GM04504 (cell line): ENCODE measurements at places on chromosomes 1 and 21.

GRCh38 chr1:247431643-247432042 lies 15.7 kb downstream of the NLRP3 start:
- DNase-seq, result no peak

DNA sequence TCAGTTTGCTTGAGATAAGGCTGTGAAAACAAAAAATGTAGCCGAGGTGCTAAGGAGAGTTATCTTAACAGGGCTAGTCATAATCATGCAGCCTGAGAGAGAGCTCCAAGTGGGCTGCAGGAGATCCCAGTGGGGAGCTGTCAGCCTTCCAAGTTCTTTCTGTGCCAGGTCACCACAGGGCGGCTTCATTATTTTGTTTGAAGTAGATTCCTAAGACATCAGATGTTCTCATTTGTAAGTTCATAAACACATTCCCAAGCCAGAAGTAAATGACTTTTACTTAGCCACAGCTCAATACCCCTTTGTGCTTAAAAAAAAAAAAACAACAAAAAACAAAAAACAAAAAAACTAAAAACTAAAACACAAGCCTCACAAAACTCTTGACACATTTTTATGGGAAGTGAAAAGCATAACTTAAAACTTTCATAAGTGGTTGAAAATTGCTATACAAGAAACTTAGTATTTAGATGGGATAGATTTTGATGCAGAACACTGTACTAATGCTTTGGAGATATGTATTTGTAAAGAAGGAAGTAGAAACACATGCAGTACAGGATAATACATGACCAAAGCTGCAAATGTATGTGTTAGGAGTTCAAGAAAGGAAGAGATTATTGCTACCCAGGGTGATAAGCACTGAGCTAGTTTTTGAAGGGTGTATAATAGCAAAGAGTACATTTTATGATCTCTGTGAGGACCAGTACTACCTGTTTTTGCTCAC lies 8.6 kb downstream of the CDC14A start:
- DNase-seq, result peak; percentile 24

GRCh38 chr1:237279629-237280028 lies 237.6 kb downstream of the RYR2 start:
- DNase-seq, result no peak

- DNase-seq, result no peak
Measured at GRCh38 chr1:36203554-36204346, 20.5 kb upstream of the THRAP3 start.

DNA sequence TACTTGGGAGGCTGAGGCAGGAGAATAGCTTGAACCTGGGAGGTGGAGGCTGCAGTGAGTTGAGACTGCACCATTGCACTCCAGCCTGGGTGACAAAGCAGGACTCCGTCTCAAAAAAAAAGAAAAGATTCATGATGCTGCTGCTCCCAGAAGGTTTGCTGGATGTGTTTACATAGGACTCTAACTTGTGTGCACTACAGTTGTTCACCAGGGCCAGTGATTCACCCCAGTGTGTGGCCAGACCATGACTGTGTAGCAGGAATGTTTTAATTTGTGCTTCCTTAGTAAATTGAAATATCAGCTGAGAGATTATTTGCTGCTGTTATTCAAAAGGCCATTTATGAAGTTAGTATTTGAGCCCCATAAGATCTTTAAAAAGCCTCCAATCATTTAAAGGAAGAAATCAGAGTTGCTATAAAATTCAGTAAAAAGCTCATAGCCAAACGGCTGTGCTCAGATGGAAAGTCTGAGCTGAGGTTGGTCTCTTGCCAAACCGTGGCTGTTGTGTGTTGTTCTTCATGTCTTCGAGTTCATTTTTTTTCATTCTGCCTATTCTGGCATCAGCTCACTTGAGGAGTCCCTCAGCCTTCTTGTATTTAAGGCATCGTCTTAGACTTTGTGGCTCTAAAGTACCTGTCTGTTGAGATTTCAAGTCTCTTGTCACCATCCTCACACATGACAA lies 18.1 kb upstream of the PGD start:
- DNase-seq, result peak; percentile 57

GRCh38 chr1:194298007-194298598 lies 1111.7 kb upstream of the B3GALT2 start:
- no peak for DNase-seq

GRCh38 chr21:46517361-46517760 lies 58.7 kb downstream of the DIP2A start:
- peak; percentile 34 for DNase-seq

DNA sequence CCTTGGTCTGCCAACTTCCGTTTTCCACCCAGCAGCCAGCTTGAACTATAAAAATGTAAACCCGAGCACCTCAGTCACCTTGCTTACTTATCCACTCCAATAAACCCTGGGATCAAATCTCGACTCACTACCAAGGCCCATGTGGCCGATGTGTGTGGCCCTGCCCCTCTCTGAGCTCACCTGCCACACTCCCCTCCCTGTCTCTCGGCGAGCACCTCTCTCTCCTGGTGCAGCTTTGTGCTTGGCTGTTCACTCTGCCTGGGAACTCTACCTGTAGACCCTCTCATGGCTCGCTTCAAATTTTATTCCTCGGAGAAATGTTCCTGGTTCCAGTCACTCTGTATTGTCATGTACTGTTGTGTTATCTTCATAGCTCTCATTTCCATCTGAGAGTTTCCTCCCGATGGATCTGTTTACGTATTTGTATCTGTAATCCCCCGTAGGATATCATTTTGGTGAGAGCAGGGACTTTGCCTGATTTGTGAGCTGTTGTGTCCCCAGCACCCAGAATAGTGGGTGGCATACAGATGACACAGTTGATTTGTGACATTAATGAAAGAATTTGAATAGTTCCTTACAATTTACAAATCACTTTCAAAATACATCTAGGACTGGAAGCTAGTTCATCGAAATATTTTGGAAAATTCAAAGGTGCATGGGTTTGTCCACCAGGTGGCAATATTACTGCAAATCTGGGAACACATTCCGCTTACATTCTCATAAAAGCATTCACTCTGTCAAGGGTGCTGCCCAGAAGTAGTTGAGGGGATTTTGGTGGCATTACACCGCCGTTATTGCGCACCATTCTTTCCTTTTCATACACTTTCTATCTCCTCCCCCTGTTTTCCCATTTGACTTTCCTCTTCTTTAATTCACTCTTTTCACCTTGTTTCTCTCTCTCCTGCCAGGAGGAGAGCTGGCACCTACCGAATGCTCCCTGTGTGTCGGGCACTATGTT lies 95.3 kb downstream of the ABCA4 start:
- no peak for DNase-seq

DNA sequence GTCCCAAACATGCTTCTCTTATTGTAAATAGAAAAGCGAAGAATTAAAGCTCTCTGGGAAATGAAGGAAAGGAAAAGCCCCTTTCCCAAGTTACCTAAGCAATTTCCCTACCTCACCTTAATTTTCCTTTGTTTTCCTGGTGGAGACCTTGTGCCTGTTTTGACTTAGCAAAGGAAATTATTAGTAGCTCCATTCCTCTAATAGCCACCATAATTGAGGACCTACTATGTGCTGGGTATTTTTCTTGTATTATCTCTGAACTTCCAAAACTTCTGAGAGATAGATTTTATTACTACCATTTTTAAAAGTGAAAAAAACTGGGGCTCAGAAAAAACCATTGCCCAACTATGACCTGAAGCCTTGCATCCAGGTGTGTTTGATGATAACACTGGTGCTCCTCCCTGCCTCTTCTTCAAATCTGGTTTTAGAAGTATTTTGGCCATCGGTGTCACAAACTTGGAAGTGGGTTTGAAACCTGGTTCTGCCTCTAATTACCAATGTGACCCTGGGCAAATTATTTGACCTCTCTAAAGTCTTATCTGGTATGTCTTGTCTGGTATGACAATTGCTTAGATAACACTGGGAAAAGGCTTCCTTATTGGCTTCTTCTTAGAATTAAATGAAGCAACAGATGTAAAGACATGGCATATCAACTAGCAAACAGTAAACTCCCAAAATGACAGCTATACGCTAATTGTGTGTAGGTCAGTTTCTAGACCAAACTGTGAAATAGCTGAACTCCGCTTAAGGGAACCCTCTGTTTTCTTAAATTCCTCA lies 39.5 kb downstream of the BCL9 start:
- no peak for DNase-seq

GRCh38 chr1:56957931-56958330 lies 7.9 kb downstream of the C8B start:
- no peak for DNase-seq

GRCh38 chr1:204230211-204230610 lies 16.4 kb upstream of the GOLT1A start:
- DNase-seq, result no peak

GRCh38 chr1:209417761-209418160 lies 165.8 kb upstream of the CAMK1G start:
- no peak for DNase-seq

- DNase-seq, result no peak
Measured at GRCh38 chr1:91557039-91557690, 56.5 kb downstream of the CDC7 start.

- no peak for DNase-seq
Measured at GRCh38 chr1:201881617-201882016, 7.1 kb upstream of the SHISA4 start.

DNA sequence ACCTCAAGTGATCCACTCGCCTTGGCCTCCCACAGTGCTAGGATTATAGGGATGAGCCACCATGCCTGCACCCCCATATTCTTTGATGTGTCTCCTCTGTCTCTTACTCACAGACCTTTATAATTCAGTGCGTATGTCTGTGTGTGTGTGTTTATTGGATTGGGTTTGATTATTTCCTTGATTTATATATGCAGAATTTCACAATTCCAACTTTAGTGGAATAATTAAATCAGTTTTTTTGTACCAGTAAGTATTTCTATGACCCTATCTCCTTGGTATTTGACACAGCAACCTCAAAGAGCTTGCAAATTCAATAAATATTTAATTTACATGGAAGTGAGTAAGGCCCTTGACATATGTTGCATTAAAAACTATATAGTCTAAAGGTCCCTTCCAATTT lies 333.9 kb upstream of the ADAMTS5 start:
- peak; percentile 56 for DNase-seq

DNA sequence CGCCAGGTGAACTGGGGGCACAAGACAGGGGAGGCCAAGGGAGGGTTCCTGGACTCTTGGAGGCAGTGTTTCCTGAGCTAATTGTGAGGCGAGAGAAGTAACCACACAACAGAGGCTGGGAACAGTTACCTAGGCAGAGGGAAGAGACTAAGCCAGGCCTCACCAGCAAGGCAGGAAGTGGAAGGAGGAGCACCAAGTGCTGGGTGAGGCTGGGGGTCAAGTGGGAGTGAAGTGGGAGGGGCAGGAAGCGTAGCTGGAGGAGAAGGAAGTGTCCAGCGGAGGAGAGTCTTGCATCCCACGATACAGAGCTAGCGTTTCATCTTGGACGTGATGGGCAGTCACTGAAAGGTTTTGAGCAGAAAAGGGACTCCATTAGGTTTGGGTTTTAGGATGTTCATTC lies 48.3 kb upstream of the CAPZB start:
- no peak for DNase-seq

DNA sequence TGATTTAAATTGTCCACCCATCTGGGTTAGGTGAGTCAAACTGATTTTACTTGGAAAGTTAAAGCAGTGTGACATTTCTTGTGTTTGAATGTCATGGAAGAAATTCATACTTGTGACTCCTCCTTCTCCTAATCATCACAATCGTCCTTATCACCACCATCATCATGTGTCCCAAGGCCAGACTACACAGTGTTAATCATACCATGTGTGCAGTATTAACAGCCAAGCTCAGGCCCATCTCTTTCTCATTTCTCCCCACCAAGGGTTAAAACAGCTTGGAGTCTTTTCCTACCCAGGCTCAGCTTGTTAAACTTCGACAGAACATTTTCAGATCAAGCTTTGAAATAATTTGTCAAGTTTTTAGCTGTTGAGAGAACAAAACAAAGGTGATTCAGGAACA lies 22.5 kb upstream of the PLA2G2E start:
- no peak for DNase-seq

DNA sequence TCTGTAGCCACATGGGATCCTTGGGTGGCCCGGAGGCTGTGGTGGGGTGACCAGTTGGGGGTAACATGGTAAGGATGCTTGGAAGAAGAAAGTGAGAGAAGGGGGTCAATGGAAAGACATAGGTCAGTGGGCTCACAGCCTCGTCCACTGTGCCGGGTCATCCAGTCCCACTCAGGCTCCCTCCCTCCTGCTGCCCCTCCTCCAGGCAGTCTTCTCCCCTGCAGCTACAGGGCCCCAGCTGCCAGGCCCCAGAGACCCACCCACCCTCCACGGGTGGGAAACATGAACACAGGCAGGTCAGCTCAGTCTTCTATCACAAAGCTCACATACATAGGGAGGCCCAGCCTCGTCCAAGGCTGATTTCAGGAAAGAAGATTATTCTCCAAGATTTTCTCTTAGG lies 158.3 kb downstream of the ST6GALNAC5 start:
- DNase-seq, result no peak

DNA sequence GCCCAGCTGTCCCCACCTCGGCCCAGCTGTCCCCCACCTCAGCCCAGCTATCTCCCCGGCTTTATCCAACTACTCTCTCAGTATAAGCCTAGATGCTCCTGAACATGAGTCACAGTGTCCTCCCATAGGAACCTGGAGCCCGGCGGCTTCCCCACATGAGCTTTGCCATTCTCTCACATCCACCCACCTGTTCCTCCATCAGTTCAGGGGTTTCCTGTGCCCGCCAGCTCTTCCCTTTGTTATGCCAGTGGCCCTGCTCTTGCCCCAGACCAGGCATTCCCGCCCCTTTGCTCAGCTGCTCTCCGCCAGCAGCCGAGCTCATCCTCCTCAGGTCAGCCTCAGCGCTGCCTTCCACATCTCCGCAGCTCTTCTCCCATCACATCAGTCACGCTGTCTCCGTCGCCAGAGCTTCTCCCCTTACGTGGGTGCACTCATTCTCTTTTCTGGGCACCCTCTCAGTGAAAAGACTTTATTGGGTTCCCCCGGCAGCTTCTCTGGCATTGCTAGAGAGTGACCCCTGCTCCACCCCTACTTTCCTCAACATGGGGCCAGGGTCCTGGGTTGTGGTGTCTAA lies 89.5 kb upstream of the CSF3R start:
- no peak for DNase-seq

DNA sequence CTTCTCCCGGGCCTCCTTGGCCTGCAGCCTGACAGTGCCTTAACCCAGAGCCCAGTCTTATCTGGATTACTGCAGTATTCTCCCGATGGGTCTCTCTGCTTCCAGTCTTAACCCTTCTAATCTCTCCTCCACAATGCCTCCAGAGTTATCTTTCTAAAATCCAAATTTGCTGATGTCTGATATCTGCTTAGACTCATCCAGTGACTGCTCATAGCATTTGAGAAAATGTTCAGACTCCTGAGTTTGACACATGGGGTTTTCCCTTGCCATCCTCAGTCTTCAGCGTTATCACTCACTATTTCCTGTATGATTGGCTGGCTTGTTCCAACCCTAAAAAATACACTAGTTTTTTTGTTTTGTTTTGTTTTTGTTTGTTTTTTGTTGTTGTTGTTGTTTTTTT lies 102.0 kb downstream of the FMN2 start:
- no peak for DNase-seq

DNA sequence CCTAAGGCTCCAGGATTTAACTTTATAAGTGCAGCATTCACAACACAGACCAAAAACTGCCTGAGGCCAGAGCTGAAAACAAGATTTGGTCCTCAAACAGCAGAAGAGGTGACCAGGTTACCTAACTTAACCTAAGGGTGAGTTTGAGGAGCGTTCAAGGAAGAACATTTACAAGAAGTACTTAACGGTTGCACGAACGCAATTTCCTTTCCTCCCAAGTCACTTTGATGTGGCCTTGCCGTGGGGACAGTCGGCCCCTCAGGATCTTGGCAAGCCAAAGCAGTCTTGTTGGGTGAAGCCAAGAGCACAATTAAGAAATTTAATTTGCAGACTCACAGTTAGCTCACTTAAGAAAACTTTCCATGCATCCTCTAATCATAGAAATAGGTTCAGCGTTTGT lies 202.6 kb upstream of the COA6 start:
- DNase-seq, result no peak

- DNase-seq, result no peak
Measured at GRCh38 chr1:234078143-234078542, 173.7 kb downstream of the SLC35F3 start.
